Activated CD8-positive, alpha-beta memory T cell treated with anti-CD3 and anti-CD28 coated beads for 48 hours (primary cell): ENCODE measurements at places on chromosomes 3 and 15.

DNA sequence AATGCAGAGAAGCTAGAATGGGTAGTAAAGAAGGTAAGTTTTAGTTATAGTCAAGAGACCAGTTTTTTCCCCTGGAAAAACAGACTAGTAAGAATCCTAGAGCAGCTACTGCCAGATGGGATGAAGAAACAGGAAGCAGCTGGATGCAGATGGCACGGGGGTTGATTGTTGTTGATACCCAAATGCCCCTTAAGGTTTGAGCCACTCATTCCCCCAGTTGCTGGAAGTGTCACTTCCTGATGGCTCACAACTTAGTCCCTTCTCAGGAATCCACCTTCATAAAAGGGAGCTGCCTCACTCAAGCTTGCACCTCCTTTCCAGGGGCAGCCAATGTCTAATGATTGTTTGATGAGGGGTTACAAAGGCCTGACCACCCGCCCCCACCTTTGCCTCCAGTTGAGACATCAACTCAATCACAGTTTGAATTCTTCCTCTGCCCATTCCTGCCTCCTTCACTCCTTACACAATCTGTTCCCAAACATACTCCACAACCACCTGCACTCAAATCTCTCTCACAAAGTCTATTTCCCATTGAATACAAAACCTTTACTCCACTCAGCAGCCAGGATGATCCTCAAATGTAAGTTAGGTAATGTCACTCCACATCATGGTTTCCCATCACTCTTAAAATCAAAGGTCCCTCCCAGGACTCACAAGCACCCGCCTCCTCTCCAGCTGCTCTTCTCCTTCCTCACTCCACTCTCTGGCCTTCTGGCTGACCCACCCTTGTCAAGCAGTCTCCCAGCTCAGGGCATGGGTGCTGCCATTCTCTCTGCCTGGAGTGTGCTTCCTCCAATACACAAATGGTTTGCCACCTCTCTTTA is 450.1 kb upstream of the THBS1 start:
- DNase-seq: no peak

GRCh38 chr15:75200765-75201615 is 692 bp upstream of the C15orf39 start:
- DNase-seq: no peak

DNA sequence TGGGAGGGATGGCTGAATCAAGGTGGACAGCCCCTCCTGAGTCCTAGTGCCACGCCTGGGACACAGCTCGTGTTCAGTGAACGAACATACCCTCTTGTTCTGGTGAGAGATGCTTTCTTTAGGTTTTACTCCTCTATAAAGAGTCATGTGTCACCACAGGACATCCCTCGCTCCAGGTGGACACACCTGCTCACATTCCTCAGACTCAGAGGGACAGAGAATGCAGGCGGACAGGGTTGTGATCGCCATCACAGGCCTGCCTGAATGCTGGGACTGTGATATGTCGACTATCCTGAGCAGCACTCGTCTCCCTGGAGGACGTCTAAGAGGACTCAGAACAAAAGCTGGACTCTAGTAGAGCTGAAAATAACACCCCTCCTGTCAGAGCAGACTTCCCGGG is 96.4 kb upstream of the SNRPA1 start:
- DNase-seq: no peak

DNA sequence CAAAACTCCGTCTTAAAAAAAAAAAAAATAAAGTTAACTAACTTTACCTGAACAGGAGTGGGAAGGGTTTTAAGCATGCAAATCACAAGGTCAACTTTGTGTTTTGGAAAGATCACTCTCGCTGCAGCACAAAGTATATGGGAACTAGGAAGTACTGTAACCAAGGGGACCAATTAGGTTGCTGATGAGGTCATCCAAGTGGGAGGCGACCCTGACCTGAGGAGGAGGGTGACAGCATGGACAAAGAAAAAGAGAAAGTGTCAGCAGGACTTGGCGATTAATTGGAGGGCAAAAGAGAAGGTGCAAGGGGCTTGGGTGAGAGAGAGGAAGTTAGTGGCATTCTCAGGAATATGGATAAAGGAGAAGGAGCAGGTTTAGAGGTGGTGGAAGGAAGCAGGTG is 89.5 kb upstream of the ZBED2 start:
- DNase-seq: no peak

DNA sequence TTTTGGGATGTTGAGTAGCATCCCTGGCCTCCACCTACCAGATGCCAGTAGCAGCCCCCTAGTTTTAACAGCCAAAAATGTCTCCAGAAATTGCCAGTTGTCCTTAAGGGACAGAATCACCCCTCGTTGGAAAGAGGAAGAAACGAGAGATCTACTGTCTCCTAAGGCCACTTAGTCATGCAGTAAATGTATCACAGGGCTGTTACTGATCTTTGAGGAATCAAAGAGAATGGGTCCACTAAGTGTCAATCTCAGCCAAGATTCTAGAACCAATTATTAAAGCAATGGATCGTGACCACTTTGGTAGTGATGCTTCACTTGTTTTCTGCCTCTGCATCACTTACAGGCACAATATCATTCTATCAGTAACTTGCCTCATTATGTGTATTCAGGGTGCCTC is 26.4 kb downstream of the POLG start:
- no peak for DNase-seq

GRCh38 chr3:164533275-164533674 is 545.0 kb downstream of the SI start:
- no peak for DNase-seq
